Chondrocyte (in vitro differentiated cells): ENCODE measurements at places on chromosomes 1 and 21.

GRCh38 chr1:96569288-96569687, 152.3 kb upstream of the PTBP2 start:
- no peaks in the 10 kb centered on the region for H3K36me3 ChIP-seq
- H3K4me3 ChIP-seq = no peak overlapping the region
- no peaks in the 10 kb centered on the region for H3K4me1 ChIP-seq

DNA sequence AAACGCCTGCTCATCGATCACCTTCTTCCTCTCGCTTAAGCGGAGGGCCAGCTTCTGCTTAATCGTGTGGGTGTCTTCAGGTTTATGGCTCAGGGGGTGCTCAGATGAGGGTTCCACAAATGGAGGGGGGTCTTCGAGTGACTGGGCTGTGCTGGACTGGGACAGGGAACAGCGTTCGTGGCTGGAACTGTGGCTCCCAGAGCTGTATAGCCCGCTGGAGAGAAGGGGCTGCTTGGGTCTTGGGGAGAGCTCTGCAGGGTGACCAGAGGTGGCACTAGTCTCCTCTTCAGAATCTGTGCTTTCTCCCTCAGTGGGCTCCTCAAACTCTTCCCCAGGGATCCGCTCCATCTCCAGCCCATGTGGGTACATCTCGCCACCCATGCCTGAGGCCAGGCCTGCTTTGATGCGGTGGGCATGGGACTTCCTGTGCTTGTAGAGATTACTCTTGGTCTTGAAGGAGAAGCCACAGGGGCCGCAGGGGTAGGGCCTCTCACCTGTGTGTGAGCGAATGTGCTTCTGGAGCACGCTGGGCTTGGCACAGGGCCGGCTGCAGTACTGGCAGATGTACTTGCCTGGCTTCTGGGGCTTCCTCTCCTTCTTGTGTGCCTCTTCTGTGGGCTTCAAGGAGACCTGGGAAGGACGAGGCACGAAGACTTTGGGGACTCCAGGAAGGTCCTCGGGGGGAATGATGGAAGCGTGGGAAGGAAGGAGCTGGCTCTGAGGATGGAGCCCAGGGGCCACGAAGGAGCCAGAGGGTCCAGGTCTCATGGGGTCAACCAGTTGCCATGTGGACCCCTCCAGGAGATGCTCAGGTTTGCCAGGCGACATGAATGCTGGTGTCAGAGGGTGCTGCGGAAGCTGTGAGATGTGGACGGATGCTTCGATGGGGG, 99.4 kb upstream of the EDN2 start:
- H3K4me1 ChIP-seq = no peaks in the 10 kb centered on the region
- no peaks in the 10 kb centered on the region for H3K27me3 ChIP-seq
- H3K4me3 ChIP-seq = no peak overlapping the region
- peaks cover 1% of the 10 kb centered on the region for H3K36me3 ChIP-seq
- no peak for DNase-seq

DNA sequence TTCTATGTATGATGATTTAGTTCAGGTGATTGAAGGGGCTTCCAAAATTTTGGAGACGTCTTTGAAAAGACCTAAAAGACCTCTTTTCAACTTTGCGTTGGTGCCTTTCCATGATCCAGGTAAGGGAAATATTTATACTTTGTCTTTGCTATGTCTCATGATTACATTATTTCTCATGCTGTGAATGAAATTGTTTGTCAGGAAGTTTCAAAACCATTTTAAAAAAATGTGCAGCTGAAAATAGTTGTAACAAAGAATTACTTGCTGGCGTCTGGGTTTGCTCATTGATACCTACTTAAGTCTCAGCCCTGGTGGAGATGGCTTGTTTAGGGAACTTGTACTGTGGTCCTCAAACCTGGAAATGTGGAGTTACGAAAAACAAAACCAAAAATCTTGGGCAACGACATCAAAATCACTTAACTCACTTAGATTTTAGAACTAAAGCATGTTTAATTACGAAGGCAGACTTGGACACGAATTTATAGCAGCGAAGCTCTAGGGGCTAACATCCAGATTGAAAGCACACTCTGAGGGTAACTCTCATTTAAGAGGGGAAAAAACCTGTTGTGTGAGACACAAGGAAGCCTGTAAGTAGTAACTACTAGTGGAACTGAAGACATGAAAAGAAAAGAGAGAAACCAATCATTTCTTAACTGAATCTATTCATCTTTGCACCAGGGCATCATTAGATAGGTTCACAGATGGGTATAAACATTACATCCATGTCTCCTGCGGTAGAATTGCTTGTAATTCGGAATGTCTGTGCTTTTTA, 924 bp downstream of the HMCN1 start:
- peaks cover 8% of the 10 kb centered on the region for H3K36me3 ChIP-seq
- peak overlapping the region; percentile 87 for H3K27ac ChIP-seq
- no peaks in the 10 kb centered on the region for H3K27me3 ChIP-seq
- peak overlapping the region; percentile 80 for H3K4me3 ChIP-seq
- DNase-seq = no peak
- H3K4me1 ChIP-seq = peaks cover 45% of the 10 kb centered on the region

DNA sequence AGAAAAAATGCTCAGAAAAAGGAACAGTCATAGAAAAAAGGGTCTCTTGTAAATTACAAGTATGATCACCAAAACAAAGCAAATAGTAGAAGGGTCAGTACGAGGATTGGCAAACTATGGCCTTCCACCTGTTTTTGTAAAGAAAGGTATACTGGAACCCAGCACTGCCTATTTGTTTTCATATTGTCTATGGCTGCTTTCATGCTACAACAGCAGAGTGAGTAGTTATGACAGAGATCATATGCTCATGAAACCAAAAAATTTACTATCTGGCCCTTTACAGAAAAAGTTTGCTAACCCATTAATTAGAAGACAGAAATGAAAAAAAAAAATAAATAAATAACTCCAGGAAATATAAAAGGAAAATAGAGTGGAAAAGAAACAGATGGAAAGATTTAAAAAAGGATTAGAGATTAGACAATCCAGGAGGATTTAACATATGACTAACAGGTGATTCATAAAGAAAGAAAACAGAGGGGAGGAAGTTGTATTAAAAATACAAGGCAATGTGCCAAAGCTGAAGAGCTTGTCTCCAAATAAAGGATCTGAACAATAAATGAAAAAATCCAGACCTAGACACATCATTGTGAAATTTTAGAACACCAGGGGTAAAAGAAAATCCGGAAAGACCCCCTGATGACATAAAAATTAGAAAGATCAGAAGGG, 108.5 kb upstream of the SERTAD4 start:
- no peak for DNase-seq
- no peak overlapping the region for H3K27ac ChIP-seq
- H3K27me3 ChIP-seq = no peaks in the 10 kb centered on the region
- no peaks in the 10 kb centered on the region for H3K36me3 ChIP-seq
- no peak overlapping the region for H3K4me3 ChIP-seq

GRCh38 chr1:169161496-169162194, 55.2 kb downstream of the ATP1B1 start:
- H3K4me1 ChIP-seq = peaks cover 4% of the 10 kb centered on the region
- H3K4me3 ChIP-seq = no peak overlapping the region
- no peak overlapping the region for H3K27ac ChIP-seq
- no peak for DNase-seq
- H3K27me3 ChIP-seq = no peaks in the 10 kb centered on the region
